Stimulated activated CD4-positive, alpha-beta T cell treated with anti-CD3 and anti-CD28 coated beads, Interleukin-1b, Interleukin-23, amount 100 ng/mL, for 24 hours (primary cell): ENCODE measurements at places on chromosomes 16 and 17.

GRCh38 chr16:8716592-8716991 is 42.2 kb downstream of the ABAT start:
- no peak for DNase-seq

- DNase-seq = no peak
These were observed 40.0 kb downstream of the HS3ST3A1 start for GRCh38 chr17:13561606-13562270.

DNA sequence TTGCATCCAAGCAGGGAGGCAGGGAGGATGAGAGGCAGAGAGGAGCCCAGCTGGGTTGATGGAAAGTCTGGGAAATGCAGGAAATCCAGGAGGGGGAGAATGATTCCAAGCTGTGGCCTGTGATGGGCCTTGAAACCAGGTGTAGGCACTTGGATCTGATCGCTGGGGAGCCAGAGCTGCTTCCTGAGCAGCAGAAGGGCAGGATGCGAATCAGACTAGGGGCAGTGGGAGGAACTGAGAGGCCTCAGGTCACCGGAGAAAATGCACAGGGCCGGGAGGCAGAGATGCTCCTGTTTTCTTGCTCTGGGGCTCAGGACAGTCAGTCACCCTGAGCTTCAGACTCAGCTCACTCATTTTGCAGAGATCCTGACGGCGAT is 29.6 kb upstream of the MEOX1 start:
- no peak for DNase-seq

GRCh38 chr16:47978491-47979163 is 177.2 kb downstream of the ABCC12 start:
- DNase-seq = no peak

DNA sequence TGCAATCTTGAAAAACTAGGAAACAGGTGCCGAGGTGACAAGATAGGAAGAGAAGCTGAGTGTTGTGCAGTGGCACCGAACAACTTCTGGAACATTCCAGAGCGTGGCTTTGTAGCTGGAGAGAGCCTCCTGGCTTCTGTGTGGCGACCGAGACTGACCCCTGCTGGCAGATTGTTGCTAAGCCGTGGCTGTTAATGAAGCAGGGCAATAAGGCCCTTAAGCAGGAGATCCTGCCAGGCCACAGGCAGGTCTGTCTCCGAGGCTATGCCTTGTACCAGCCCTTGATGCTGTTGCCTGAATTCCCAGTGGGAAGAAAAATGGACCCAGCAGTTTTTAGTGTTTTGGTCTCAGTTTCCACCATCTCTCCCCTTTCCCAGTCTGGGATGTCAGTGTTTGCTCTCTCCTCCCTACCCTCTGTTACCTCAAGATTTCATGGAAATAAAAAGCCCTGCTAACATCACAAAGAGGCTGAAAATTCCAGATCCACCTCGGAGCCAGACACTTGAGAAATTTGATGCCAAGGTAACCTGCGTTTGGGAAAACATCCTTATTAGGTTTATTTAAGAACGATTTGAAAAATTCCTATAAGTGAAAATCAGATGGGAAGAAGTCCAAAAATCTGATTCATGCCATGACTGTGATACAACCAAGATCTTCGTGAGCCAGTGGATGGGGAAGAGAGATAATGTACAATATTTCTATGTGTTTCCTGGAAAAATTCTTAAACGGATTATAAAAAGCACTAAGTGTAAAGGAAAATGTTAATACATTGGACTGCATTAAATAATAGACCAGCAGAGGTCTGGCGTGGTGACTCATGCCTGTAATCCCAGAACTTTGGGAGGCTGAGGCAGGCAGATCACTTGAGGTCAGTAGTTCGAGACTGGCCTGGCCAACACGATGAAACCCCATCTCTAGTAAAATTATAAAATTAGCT is 265.1 kb downstream of the PRKCA start:
- peak; percentile 63 for DNase-seq

DNA sequence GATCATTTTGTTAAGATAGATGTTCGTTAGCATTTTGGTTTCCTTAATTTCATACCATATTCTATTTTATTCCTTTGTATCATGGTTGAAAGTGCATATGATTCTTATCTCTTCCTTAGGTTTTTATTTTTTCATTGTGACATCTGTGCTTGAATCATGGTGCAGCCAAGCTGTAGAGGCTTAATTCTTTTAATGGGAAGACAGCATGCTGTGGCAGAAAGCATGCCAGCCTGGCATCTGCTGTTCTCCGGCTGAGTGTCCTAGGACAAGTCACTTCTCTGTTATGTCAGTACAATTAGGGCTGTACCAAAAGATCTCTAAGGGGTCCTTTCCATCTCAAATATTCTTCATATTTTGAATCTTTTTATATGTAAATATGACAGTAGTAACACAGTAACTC is 68.5 kb upstream of the PMFBP1 start:
- no peak for DNase-seq

- no peak for DNase-seq
These were observed 1276.1 kb upstream of the CDH8 start for GRCh38 chr16:63312346-63312745.

DNA sequence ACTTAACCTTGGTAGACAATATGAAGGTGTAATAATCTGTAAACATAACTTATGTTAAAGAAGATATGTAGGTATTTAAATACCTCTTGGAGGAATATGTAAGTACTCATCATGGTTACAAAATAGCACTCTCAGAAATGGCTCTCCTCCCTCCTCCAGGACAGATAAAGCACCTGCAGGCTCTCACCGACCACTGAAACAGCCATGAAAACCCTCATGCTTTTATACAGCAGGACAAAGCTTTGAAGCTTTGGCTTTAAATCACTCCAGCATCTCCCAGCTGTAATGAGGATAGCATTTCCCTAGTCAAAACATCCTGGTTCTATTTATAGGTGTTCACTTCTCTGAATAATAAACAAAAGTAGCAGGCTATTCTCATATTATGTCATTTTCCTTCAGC is 69.1 kb upstream of the PMFBP1 start:
- DNase-seq = no peak

DNA sequence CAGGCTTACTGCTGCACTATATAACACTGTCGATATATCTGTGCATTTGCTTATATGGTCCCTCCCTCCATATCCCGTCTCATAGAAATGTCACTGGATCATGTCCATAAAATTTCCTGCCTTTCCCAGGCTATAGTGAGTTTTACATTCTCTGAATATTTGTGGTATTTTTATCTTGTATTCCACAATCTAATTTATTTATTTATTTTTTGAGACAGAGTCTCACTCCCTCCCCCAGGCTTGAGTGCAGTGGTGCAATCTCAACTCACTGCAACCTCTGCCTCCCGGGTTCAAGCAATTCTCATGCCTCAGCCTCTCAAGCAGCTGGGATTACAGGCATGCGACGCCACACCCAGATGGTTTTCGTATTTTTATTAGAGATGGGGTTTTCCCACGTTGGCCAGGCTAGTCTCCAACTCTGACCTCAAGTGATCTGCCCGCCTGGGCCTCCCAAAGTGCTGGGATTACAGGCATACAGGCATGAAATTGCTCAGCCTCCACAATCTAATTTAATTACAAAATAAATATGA is 12.9 kb downstream of the TRIM37 start:
- no peak for DNase-seq

GRCh38 chr16:27485126-27485525 is 64.6 kb downstream of the GTF3C1 start:
- no peak for DNase-seq

DNA sequence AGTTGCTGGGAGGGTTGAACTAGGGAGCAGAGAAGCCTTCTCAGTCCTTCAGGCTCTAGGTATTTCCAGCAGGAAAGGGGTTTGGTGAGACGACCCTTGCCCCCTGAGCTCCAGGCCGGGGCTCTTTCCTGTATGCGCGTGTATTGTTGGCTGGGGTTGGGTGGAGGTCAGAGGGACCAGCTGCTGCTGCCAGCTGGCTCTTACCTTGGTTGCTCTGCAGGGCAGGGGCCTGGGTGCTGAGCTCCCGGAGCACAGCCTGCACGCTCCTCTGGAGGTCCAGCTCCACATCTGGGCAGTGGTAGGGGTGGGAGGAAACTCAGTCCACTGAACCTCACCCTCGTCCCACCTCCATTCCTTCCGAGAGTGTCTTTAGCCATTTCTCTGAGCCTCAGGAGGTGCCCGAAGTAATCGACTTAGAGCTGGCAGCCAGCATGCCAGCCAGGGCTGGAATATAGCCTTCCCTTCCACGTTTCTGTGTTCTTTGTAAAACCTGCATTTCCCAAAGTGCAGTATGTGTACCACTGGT is 28.0 kb downstream of the PIK3R6 start:
- DNase-seq = no peak

- no peak for DNase-seq
These were observed 13.4 kb upstream of the HERPUD1 start for GRCh38 chr16:56918467-56919012.

DNA sequence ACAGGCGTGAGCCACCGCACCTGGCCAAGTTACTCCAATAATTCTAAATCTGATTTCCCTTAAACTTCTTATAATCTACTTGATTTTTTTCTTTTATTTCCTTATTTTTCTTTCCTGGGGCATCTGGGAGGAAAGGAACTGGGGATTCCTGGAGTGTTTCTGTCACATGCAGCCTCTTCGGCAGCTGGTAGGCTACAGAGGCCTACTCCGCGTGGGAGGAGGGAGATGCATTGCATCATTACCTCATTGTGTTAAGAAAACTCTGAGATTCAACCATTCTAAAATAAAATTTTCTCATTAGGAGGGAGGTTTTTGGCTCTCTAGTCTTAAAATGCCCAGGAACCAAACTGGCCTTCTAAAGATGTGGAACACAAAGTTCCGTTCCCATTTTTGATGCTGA is 64.0 kb downstream of the SOX9 start:
- DNase-seq = no peak

GRCh38 chr16:55542459-55543082 is 23.9 kb upstream of the CAPNS2 start:
- no peak for DNase-seq

DNA sequence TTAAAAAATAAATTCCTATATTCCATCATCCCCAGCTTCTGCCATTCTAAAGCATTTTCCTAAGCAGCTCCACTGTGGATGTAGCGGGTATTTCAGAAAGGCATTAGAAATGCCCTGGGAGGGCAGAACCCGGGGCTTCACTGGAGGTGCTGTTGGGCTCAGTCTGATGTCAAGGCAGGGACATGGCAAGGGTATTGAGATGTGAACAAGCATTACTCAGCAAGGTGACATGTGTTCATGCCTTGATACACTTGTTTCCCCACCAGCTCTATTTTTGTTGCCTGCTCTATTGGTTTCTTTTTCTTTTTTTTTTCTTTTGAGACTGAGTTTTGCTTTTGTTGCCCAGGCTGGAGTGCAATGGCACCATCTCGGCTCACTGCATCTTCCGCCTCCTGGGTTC is 35.7 kb downstream of the ABCC1 start:
- DNase-seq = no peak

GRCh38 chr16:30641378-30641982 is 9.3 kb upstream of the PRR14 start:
- no peak for DNase-seq

- DNase-seq = no peak
These were observed 251.2 kb downstream of the ENGASE start for GRCh38 chr17:79325709-79326430.

- DNase-seq = no peak
These were observed 867.7 kb upstream of the EEF2KMT start for GRCh38 chr16:5965321-5965720.

DNA sequence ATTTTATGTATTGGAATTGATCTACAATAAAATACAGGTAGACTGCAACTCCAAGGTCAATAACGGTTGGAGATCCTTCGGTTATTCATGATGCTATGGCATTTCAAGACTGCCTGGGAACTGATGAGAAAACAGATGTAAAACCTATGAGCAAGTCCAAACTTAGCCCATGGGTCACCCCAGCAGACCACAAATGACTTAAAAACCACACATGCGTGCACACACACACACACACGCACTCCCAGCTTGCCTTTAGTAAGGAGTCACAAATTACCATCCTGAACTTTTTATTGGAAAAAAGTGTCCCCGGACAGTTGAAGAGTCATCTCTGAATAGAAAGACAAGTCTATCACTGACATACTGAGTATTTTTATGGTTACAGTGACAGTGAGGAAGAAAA is 26.7 kb downstream of the TRIM25 start:
- no peak for DNase-seq

DNA sequence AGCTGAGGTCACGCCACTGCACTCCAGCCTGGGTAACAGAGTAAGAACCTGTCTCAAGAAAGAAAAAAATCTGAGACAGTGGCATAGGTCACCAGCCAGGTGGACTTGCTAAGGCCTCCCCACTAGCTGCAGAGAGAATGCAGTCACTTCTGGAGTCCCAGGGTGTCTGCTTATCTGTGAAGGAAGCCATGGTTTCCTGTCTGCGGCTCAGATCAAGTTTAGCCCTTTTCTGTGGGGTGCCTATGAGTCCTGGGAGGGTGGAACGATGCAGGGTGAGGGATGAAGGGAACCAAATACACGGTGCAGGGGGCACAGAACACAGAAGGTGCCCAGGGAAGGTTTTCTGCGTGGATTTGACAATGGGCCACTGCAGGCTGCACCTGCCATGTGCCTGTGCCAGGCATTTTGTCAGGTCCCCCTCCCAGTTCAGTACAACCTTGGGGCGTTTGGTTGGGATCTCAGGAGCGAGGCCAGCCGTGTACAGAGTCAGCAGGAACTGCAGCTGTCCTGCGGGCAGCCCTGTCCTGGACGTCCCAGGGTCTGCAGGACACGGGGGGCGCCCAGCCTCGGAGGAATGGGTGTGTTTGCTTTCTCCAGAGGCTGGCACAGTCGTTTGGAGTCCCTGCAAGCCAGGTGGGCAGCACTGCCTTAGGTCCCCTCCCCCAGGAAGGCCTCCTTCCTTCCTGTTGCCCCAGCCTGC is 41.8 kb downstream of the RAB11FIP4 start:
- no peak for DNase-seq

DNA sequence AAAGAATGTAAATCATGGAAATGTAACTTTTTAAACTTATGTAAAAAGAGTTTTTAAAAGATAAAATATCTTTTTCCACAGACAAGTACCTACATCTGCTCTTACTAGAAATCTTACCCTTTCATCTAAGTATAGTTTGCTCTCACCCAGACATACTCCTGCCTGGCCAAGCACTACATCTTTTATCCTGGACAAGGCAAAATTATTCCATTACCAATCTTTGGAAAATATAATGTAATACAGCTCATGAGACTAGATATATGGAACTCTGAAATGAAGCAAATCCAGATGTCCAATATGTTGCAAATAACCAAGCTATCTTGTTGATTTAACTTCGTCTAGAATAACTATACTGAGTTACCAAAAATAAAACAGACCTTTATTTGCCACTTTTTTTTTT is 50.0 kb downstream of the VMP1 start:
- no peak for DNase-seq
